ENCODE measurements at places on chromosomes 11 and 22. TPM values are rescaled to one million over a fixed set of nuclear protein-coding genes. Genes with fewer than 3 reads are reported as not detected.

Gene CHST1
- 19.0 TPM for total RNA-seq

Gene IPO7
- 175 TPM for total RNA-seq

Gene AMOTL1
- 35.2 TPM for total RNA-seq

Gene MAJIN
- total RNA-seq, result not detected

Gene IGSF9B
- 0.09 TPM for total RNA-seq

Gene INPP5J
- total RNA-seq, result 0.47 TPM

Gene KDELR3
- 36.0 TPM for total RNA-seq

Gene SEC14L6
- total RNA-seq, result under 0.01 TPM

Gene LRRC56
- 0.47 TPM for total RNA-seq
